Caki2 (cell line): ENCODE measurements at places on chromosomes 13 and 19.

DNA sequence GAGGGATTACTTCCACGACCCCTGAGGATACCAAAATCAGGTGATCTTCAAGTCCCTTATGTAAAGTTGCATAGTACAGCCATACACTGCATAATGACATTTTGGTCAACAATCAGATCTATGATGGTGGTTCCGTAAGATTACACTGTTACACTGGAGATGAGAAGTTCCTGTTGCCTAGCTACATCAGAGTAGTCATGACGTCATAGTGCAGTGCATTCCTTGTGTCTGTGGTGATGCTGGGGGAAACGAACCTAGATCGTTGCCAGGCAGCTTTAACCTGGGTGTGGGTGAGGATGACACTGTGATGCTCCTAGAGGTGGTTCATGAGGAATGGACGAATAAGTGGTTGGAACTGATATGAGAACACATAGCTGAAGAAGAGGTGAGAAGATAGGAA is 9.1 kb downstream of the ZNF610 start:
- no peak for DNase-seq

DNA sequence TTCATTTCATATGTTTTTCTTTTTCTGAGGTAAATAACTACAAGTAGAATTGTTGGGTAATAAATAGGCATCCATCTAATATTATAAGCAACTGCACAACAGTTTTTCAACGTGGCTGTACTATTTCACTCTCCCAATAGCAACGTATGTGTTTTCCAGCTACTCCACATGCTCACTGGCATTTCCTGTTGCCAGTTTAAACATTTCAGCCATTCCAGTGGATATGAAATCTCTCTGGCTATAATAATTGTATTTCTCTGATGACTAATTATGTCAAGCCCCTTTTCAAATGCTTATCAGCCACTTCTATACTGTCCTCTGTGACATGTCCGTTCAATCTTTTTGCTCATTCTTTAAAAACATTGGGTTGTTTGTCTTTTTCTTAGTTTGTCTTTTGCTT is 26.8 kb upstream of the ALOX5AP start:
- DNase-seq: no peak

DNA sequence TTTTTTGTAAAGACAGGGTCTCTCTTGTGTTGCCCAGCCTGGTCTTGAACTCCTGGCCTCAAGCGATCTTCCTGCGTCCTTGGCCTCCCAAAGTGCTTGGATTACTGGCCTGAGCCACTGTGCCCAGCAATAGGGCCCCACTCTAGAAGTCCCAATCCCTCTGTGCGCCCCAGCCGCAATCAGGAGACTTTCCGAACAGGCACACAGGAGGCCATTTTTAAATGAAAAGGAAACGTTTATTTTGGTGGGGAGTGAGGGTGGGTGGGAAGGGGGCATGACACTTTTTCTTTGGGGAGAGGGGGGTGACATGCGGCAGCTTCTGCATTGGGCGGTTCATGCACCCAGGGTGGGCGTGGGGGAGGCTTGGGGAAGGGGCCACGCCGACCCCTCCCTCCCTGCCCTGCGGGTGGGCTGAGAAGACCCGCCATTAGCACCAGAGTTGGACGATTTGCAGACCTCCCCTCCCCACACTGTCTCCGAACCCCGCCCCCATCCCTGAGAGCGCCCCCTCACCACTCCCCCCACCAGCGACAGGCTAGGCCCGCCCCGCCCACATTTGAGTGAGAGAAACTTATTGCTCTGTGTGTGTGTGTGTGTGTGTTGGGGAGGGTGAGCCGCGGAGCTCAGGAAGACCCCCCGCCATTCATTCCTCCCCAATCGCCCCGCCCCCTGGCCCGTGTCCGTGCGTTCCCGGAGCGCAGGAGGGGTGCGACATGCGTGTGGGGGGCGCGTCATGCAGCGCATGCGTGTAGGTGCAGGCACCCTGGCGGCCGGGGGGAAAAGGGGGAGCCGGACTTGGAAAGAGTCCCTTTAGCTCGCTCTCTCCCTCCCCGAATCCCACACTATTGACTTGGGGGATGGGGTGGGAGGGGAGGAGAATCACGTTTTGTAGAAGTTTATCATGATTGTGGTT is 17.2 kb downstream of the KCNC3 start:
- peak; percentile 56 for DNase-seq

DNA sequence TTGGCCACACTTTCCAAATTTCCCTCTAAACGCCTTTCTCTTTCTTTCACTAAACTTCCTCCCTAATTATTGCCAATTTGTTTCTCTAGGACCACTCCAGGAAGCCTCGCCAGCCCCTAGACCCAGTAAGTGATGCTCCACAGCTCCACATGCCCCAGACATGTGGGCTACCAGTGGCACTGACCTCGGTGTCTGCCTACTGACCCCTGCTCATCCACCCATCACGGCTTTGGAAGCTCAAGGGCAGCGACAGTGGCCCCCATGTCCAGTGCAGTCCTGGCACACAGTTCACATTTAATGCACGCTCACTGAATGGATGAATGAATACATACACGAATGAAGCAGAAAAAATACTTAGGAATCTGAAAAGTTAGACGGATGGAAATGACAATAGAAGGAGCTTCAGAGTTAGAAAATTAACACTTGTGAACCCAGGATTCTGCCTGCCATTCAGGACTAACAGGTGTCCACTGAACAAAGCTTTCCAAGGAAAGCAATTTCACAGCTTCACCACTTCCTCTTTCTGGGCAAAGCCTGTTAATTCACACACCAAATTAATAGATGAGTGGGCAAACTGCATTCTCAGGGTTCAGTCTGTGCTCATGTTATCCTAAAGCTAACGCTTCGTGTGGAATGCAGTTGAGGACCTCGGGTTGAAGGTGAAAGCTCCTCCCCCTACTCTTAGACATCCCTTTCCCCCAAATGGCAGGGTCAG is 50.9 kb downstream of the CCDC70 start:
- DNase-seq: no peak

DNA sequence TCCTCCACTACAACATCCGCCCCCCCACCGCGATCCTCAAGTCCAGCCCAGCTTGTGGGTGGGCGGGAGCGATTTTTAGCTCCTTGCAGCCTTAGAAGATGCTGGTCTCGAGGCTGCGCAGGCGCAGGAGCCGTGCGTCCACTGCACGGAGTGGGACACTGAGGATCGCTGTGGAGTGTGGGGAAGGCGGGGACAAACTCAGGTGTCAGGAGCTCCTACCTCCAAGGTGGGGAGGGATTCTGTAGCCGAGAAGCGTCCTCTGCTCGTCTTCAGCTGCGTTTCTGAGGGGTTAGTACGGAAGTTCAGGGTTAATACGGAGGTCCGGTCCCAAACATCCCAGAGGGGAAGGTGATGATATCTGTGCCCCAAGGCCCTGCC is at the start of gene RTBDN:
Gene RTBDN (minus strand): TSS at position 14 of the 378 bp plus-strand sequence. CDS start 4,600 bp downstream, outside the sequence.
- DNase-seq: no peak

- DNase-seq: no peak
These were observed 76.0 kb downstream of the TEX29 start for GRCh38 chr13:111396457-111396856.

- no peak for DNase-seq
These were observed 21.6 kb upstream of the CCL25 start for GRCh38 chr19:8030960-8031359.

DNA sequence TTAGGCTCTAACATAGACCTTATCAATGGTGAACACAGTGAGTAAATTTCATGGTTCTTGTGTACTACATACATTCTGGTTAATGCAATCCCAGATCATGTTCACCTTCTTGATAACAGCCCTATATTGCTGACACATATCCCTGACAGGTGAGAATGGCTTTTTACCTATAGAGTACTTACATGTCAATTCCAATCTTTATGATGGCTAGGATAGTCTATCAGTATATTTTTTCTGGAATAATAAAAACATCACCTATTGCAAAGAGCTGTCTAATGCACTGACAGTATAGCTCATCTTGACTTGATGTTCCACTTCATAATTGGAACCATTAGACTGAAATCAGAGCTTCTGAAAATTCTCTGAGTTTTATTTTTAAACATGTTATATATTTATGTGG is 199.4 kb downstream of the ENOX1 start:
- DNase-seq: no peak

DNA sequence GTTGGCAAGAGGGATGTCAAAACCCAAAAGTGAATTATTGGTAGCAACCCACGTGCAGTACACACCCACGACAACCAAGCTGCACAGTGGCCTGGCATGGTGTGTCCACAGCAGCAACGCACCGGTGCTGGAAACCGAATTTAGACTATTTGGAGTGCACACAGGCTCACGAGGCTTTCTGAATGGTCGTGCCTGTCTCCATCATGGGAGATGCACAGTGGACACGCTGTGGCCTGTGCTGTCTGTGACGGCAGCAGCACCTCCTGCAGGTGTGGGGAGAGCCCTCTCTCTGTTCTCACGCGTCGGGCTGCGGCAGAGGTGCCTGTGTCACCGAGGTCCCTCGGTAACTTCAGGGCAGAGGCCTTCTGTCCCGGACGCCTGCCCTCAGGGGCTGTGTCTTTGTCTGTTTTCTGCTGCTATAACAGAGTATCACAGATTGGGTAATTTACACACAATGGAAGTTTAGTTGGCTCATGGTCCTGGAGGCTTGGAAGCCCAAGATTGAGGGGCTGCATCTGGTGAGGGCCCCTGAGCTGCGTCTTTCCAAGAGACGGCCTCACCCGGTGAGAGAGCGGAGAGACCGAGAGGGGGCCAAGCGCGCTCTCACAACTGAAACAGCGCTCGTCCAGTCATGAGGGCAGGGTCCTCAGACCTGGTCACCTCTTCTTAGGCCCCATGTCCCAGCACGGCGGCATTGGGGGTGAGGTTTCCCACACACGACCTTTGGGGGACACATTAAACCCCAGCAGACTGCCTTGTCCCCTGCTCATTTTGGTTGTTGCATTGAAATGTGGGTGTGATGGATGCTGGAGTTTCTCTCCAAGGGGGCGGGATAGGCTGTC is 9.1 kb upstream of the MCF2L start:
- no peak for DNase-seq
